Left lung (tissue), 14 donors: ENCODE measurements at places on chromosomes 2 and 18. TPM values are rescaled to one million over a fixed set of nuclear protein-coding genes. Genes with fewer than 3 reads are reported as not detected.

DNA sequence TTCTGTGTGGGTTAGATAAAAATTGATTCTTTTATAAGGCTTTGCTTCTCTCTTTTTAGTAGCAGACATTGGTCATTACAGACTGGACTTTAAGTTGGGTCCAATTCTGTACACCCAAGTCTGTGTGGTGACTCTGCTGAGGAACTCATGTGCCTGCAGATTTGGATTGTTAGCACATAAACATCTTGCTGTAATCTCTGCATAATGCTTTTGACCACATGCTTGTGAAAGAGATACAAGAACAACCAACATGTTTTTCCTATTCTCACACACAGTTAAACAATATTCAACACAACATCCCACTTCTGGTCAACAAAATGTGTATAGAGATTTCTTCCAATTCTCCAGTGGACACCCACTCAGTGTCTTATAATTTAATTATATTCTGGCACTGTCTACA, 270.1 kb downstream of the RDH14 start:
- no peak overlapping the region for H3K27ac ChIP-seq
- H3K27me3 ChIP-seq = no peaks in the 10 kb centered on the region
- no peaks in the 10 kb centered on the region for H3K36me3 ChIP-seq
- H3K4me1 ChIP-seq = no peaks in the 10 kb centered on the region
- no peak for DNase-seq

The COBLL1 gene
- total RNA-seq = 65.0 TPM

- H3K27ac ChIP-seq = no peak overlapping the region
- H3K27me3 ChIP-seq = no peaks in the 10 kb centered on the region
- H3K36me3 ChIP-seq = no peaks in the 10 kb centered on the region
- peaks cover 11% of the 10 kb centered on the region for H3K4me1 ChIP-seq
Measured at GRCh38 chr2:65545837-65546805, 113.7 kb upstream of the SPRED2 start.

GRCh38 chr2:239225871-239226561, 174.8 kb downstream of the HDAC4 start:
- no peak for DNase-seq
- H3K4me1 ChIP-seq = peaks cover 45% of the 10 kb centered on the region
- no peaks in the 10 kb centered on the region for H3K36me3 ChIP-seq
- no peak overlapping the region for H3K4me3 ChIP-seq
- H3K27me3 ChIP-seq = no peaks in the 10 kb centered on the region
- peak overlapping the region; percentile 93 for H3K27ac ChIP-seq

- H3K27me3 ChIP-seq = no peaks in the 10 kb centered on the region
- no peak for DNase-seq
- no peak overlapping the region for H3K4me3 ChIP-seq
- no peaks in the 10 kb centered on the region for H3K36me3 ChIP-seq
- peaks cover 4% of the 10 kb centered on the region for H3K4me1 ChIP-seq
Measured at GRCh38 chr18:41974796-41975201, 19.8 kb downstream of the PIK3C3 start.

DNA sequence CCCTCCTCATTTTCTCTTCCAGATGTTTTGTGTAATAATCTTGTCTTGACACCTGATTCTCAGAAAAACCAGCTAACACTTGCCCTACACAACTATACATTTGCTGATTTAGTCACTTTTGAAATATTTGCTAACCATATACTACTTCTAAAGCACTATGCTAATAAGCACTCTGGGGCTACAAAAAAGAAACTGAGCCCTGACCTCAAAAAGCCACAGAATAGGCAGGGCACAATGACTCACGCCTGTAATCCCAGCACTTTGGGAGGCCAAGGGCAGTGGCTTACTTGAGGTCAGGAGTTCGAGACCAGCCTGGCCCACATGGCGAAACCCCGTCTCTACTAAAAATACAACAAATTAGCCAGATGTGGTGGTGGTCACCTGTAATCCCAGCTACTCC, 266.0 kb downstream of the RAD51AP2 start:
- no peak overlapping the region for H3K4me3 ChIP-seq
- no peaks in the 10 kb centered on the region for H3K27me3 ChIP-seq
- H3K27ac ChIP-seq = no peak overlapping the region
- no peak for DNase-seq
- H3K4me1 ChIP-seq = no peaks in the 10 kb centered on the region

DNA sequence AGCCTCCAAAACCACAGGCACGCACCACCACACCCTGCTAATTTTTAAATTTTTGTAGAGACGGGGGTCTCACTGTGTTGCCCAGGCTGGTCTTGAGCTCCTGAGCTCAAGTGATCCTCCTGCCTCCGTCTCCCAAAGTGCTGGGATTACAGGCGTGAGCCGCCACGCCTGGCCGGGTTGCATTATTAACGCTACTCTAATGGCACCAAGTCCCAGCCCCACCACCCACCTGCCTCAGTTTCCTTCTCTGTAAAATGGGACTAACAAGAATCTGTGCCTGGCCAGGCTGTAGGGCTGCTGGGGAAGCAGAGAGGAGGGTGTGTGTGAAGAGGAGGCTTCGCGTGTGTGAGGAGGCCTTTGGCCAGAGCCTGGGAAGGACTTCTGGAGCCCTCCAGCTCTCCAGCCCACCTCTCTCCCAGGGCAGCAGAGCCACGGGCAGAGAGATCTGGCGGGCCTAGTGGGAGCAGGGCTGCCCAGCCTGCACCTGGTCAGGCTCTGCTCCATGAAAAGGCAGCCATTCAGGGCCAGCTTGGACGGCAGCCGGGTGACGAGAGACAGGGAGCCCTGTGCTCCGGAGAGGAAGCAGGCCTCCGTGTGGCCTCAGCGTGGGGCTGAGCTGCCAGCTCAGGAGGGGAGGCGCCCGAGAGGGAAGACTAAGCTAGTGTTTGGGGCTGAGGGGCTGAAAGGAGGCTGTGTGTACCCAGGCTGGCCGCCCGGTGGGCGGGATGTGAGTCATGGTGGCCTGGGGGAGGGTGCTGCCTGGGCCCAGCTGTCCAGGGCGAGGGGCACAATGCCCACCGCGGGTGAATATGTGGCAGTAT, 7.4 kb upstream of the B3GNT7 start:
- no peak overlapping the region for H3K4me3 ChIP-seq
- no peaks in the 10 kb centered on the region for H3K27me3 ChIP-seq
- H3K4me1 ChIP-seq = peaks cover 19% of the 10 kb centered on the region
- H3K36me3 ChIP-seq = no peaks in the 10 kb centered on the region
- no peak for DNase-seq
- no peak overlapping the region for H3K27ac ChIP-seq
